T-helper 17 cell (primary cell): ENCODE measurements at places on chromosomes 13 and 19. TPM values are rescaled to one million over a fixed set of nuclear protein-coding genes. Genes with fewer than 3 reads are reported as not detected.

Gene LILRA6
- 2.4 TPM for total RNA-seq

Gene REEP6
- 1.8 TPM for total RNA-seq

Gene B3GLCT
- 5.0 TPM for total RNA-seq

Gene FXYD3
- total RNA-seq = not detected

- H3K36me3 ChIP-seq = peaks cover 5% of the 10 kb centered on the region
- H3K27me3 ChIP-seq = no peaks in the 10 kb centered on the region
- H3K27ac ChIP-seq = no peak overlapping the region
- H3K4me3 ChIP-seq = no peak overlapping the region
These were observed 21.4 kb downstream of the MAP4K1 start for GRCh38 chr19:38596057-38596981.

GRCh38 chr19:6108721-6109633 lies 1.3 kb downstream of the RFX2 start:
- peak; percentile 46 for DNase-seq
- H3K4me1 ChIP-seq = peaks cover 20% of the 10 kb centered on the region
- peak overlapping the region; percentile 99 for H3K27ac ChIP-seq
- peak overlapping the region; percentile 97 for H3K4me3 ChIP-seq

- no peak overlapping the region for H3K27ac ChIP-seq
- H3K4me1 ChIP-seq = no peaks in the 10 kb centered on the region
- H3K36me3 ChIP-seq = no peaks in the 10 kb centered on the region
- H3K27me3 ChIP-seq = peaks cover 13% of the 10 kb centered on the region
- no peak overlapping the region for H3K4me3 ChIP-seq
- DNase-seq = no peak
These were observed 319.6 kb downstream of the TEX29 start for GRCh38 chr13:111640006-111640405.

- no peak for DNase-seq
- no peak overlapping the region for H3K4me3 ChIP-seq
- no peaks in the 10 kb centered on the region for H3K27me3 ChIP-seq
- H3K27ac ChIP-seq = no peak overlapping the region
These were observed 26.2 kb upstream of the PLEKHF1 start for GRCh38 chr19:29639086-29639485.

DNA sequence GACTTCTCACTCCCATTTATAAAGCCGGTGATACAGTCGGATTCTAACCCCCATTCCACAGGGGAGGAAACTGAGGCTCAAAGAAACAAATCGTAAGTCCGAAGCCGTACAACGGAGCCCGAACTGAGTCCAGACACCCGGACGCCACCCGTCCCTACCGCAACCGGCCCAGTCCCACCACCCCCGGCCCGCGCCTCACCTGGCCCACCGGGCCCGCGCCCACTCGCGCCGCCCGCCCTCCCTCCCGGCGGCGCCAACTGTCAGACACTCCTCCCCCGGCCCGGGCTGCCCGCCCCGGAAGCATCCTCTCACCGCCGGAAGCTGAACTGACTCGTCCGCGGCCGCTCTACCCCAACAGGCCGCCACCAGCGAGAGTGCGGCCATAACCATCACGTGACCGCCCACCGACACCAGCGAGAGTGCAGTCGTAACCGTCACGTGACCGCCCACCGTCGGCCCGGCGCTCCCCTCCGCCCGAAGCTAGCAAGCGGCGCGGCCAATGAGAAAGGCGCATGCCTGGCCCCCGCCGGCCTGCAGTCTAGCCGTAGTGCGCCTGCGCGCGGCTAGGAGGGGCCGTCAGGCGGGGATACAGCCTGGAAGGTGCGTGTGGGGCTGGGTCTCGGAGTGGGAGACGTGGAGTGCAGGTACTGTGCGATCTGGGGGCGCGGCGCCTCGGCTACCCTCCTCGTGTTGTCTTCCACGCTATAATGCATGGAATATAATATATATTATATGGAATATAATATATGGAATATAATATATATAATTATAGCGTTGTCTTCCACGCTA lies at the start of the genes C19orf47 and PLD3:
TSS of gene C19orf47 (minus strand) at position 273 of the 789 bp plus-strand sequence. CDS start 6,540 bp downstream, outside the sequence.
TSS of gene PLD3 (plus strand) at position 571 of the 789 bp plus-strand sequence. CDS start 17,789 bp downstream, outside the sequence.
- peak within 1 kb of the TSS; percentile 85 for H3K27ac ChIP-seq
- peak; percentile 96 for DNase-seq
- no peaks in the 10 kb centered on the region for H3K27me3 ChIP-seq
- H3K36me3 ChIP-seq = peaks cover 3% of the 10 kb centered on the region
- peaks cover 20% of the 10 kb centered on the region for H3K4me1 ChIP-seq
- peak within 1 kb of the TSS; percentile 97 for H3K4me3 ChIP-seq

GRCh38 chr13:26575244-26575643 lies 17.8 kb downstream of the WASF3 start:
- H3K27ac ChIP-seq = no peak overlapping the region
- H3K27me3 ChIP-seq = peaks cover 5% of the 10 kb centered on the region
- no peaks in the 10 kb centered on the region for H3K36me3 ChIP-seq
- no peaks in the 10 kb centered on the region for H3K4me1 ChIP-seq

DNA sequence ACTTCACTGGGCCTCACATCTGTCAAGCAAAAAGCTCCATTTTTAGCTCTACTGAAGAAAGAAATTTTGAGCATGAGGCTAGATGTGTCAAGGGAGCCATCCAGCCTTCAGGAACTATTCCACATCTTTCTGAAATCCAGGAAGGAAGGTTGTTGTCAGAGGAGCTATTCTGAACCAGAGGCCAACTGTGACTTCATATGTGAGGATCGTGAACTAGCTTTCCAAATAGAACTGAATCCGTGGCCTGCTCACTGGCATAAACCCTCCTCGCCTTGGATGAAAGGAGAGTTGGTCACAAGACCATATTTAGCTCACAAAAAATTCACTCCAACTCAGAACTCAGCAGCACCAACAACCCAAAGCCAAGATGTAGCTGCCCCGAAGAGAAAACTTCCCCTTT lies 195.8 kb downstream of the FOXO1 start:
- no peak for DNase-seq
- H3K27ac ChIP-seq = no peak overlapping the region
- H3K4me1 ChIP-seq = peaks cover under 1% of the 10 kb centered on the region
- H3K27me3 ChIP-seq = no peaks in the 10 kb centered on the region
- H3K4me3 ChIP-seq = no peak overlapping the region

GRCh38 chr13:103908274-103908673 lies 842.1 kb upstream of the SLC10A2 start:
- H3K4me1 ChIP-seq = no peaks in the 10 kb centered on the region
- H3K27me3 ChIP-seq = no peaks in the 10 kb centered on the region
- H3K27ac ChIP-seq = no peak overlapping the region
- no peaks in the 10 kb centered on the region for H3K36me3 ChIP-seq

DNA sequence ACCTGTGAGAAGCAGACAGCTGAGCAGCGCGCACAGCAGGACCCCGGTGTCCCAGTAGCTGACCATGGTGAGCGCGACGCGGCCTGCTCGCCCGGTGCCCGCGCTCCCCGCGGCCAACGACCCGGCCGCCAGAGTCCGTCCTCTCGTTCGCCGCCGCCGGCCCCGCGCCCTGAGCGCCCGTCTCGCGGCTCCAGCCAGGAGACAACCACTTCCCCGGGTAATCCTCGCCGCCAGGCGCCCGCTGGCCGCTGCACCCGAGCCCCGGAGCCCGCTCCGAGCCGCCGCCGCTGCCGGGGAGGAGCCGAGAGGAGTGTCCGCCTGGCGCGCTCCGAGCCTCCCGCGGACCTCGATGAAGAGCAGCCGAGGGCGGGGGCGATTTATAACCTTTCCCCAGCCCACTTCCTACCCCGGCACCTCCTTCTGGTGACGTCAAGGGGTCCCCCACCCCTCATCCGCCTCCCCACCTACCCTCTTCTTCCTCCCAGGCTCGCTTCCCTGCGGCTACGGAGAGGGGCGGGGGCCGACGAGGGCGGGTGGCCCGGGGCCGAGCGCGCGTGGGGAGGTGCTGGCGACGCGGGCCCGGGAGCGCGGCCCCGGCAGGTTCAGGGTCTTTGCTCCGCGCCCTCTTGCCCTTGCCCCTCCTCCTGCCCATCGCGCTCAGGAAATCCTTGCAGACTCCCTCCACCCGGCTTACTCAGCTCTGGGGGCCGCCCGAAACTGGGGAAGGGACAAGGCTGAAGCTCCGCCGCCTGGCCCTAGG lies at the start of gene FLT1:
TSS of gene FLT1 (minus strand) at position 351 of the 760 bp plus-strand sequence. CDS start at position 66, 285 bp downstream.
- H3K27me3 ChIP-seq = peaks cover 65% of the 10 kb centered on the region
- peaks cover 3% of the 10 kb centered on the region for H3K36me3 ChIP-seq
- peak within 1 kb of the TSS; percentile 69 for H3K4me3 ChIP-seq
- no peak for DNase-seq
- H3K27ac ChIP-seq = no peak within 1 kb of the TSS
